Activated naive CD8-positive, alpha-beta T cell treated with anti-CD3 and anti-CD28 coated beads, Interleukin-2, amount 10 ng/mL, durations not matched to agents 7 days and 5 days (primary cell): ENCODE measurements at places on chromosomes 13 and 19. TPM values are rescaled to one million over a fixed set of nuclear protein-coding genes. Genes with fewer than 3 reads are reported as not detected.

KCNC3 gene
- 1.4 TPM for total RNA-seq

OR7A5 gene
- not detected for total RNA-seq

CLIP3 gene
- total RNA-seq = 2.2 TPM

ZNF439 gene
- 16.0 TPM for total RNA-seq

ZNF528 gene
- total RNA-seq = 33.0 TPM

DMWD gene
- 47.0 TPM for total RNA-seq

CNFN gene
- not detected for total RNA-seq

FFAR2 gene
- not detected for total RNA-seq

DZIP1 gene
- total RNA-seq = 0.45 TPM
